ENCODE measurements at places on chromosomes 6 and 20.

DNA sequence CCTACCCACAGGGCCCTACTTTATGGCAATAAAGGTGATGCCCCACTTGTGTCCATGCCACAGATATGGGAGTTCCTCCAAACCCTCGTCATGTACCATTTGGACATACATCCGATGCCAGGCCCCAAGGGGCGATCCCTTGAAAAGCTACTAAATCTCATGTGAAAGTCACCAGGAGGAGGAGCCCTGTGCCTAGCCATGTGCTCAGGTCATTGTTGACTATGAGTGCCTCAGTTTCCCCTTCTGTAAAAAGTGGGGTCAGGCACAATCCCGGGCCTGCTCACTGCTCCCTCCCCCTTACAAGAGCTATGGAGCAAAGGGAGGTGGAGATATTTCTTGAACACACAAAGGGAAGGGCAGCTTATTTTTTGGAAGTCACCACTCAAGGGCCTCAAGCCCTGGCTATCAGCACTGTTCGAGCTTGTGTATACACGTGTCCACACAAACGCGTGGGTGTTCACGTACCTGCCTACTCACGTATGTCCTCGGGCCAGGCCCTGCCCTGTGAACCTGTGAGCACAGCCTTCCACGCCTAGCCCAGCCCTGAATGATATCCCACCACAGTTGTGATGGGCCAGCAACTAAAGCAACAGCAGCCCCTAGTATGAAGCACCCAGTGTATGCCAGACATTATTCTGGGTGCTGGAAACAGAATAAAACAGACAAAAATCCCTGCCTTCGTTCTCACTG lies 1.9 kb downstream of the ACTL10 start:
- DNase-seq, result no peak

DNA sequence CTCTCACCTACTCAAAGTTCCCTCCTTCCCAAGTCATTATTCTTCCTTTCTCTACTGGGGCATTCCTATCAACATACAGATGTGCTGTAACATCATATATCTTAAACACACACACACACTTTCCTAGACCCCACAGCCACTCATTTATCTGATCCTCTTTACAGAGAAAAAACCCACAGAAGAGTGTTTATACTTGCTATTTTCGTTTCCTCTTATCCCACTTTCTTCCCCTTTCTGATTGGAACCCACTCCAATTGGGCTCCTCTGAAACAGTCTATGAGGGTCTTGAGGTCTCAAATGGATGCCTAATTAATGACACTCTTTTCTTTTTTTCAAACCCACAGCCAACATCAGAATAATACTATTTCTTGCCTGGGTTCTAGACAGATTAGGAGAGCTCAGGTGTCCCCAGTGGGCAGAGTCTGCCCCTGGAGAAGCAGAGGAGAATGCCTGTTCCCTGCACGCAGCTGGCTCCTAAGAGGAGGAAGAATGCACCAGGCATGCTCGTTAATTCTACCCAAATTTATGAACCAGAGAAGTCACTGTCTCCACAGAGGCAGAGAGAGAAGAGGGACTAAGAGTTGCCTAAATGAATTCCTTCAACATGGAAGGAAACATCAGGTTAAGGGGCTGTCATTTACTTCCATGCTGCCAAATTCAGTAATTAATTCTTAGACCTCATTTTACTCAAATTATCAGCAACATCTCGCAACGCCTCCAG lies 65.9 kb downstream of the CRYBG1 start:
- DNase-seq, result no peak

GRCh38 chr6:130034378-130035146 lies 16.2 kb downstream of the L3MBTL3 start:
- DNase-seq, result no peak

DNA sequence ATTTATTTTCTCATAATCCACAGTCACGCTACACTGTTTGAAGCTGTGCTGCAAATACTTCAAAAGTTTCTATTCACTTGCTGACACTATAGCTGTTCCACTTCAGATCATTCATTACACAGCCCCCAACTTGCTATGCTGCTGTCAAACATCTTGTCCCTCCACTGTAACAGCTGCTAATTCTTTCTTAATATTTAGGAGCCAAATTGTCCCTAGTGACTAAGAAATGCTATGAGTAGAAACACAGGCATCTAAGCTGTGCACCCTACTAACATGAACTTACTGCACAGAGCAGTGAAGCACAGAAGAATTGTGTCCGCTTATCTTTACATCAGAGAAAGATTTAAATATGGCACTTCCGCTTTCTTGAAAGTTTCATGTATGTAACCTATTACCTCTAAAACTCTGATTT lies 91.3 kb downstream of the PDE10A start:
- DNase-seq, result no peak

- DNase-seq, result no peak
Measured at GRCh38 chr20:50107796-50108331, 5.1 kb downstream of the UBE2V1 start.

GRCh38 chr6:96934087-96934486 lies 9.6 kb downstream of the KLHL32 start:
- no peak for DNase-seq

GRCh38 chr6:16770701-16771569 lies 9.7 kb upstream of the ATXN1 start:
- peak; percentile 21 for DNase-seq

DNA sequence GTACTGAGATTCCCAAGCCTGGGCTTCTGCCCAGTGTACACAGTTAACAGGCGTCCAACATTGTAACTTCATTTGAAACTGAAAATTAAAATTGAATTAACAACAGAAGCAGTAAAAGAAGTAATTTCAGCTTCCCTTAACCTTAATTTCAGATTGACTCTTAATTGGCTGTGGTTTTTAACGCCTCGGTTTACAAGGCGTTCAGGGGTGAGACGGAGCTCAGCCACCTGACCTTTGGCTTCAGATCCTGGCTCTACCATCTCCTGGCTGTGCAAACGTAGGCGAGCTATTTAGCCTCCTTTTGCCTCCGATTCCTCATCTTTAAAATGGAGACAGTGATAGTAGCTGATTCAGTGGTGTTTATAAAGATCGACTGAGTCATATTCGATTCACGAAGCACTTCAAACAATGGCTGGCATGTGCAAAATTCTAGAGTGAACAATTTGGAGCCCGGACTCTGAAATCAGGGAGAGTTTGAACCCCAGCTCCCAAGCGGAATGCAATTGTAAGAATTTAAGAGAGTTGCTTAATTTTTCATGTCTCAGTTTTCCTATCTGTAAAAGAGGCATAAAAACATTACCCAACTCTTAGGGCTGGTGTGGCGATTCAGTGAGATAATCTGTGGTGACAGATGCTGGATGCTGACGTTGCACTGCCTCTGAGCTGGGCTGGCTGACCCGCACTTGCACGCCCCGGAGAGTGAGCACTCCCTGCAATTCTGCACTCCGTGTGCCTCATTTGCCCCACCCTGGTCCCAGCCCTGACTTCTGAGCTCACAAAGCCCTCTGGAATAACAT lies 23.5 kb upstream of the OCSTAMP start:
- no peak for DNase-seq

GRCh38 chr6:167317172-167317571 lies 7.7 kb upstream of the TTLL2 start:
- no peak for DNase-seq

GRCh38 chr6:166905013-166905412 lies 51.3 kb downstream of the RNASET2 start:
- DNase-seq, result no peak

DNA sequence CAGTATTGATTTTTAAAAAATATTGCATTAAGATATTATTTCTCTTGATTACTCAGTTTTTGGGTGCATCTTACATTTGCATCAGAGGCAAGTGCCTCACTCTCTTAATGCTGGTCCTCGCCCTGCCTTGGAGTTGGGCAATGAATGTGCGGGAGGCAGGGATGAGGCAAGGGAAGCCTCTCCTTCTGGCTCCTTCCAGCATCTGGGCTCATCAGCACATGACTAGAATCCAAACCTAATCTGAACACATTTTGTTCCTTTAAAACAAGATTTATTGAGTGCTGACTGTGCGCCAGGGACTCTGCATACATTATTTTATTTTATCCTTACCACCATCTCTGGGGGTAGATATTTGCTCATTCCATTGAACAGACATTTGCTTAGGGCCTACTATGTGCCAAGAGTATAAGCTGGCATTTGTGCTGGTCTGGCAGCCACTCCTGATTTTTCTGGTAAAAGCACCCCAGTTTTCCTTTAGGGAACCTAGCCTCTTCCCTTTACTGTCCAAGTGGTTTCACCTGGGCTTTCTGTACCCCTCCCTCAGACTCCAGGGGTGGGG lies 71.9 kb upstream of the ZNFX1 start:
- DNase-seq, result no peak

- DNase-seq, result no peak
Measured at GRCh38 chr6:44275749-44276648, 5.7 kb downstream of the TMEM151B start.

GRCh38 chr6:111842891-111843290 lies 30.4 kb downstream of the FYN start:
- no peak for DNase-seq

DNA sequence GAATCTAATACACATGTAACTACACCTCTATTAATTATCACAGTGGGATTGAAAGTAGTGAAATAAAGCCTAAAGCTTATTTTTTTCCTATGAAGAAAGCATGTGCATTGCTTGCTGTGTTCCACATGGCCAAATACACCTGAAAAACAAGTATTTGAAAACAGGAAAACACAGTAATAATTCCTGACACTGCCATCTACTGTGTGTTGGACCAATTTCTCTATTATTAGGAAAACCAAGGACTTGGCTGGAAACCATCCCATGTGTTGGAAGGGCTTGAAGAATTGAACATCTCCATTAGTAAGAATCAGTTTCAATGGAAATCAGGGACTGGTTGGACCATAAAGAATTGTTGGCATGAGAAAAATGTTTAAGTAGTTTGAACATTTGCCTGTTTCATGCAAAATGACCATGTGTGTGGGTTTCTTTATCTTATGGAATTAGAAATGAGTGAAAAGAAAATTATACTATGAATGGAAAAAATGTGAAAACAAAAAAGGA lies 124.1 kb downstream of the PHF3 start:
- DNase-seq, result no peak
